Central memory CD8-positive, alpha-beta T cell (primary cell): ENCODE measurements at places on chromosomes 4 and X.

DNA sequence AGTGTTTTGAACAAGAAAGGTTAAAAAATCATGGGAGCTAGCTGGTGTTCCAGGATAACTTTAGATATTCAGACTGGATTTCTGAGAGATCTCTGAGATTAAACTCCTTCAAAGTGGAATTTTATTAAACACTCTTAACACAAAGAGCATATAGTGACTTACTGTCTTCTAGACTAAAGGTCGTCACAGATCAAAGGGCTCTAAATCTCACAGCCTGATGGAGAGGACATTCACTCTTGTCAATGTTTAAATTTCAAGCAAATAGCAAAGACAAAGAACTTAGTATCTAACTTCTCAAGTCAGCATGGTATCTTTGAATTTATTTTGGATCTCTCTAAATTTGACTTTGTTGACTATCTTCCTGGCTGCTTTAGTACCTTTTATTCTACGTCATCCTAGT is 53.7 kb upstream of the NUDT6 start:
- no peak for DNase-seq

- no peak for DNase-seq
Measured at GRCh38 chrX:84873176-84873575, 130.5 kb upstream of the APOOL start.

- no peak for DNase-seq
Measured at GRCh38 chr4:85092943-85093342, 126.5 kb upstream of the WDFY3 start.

DNA sequence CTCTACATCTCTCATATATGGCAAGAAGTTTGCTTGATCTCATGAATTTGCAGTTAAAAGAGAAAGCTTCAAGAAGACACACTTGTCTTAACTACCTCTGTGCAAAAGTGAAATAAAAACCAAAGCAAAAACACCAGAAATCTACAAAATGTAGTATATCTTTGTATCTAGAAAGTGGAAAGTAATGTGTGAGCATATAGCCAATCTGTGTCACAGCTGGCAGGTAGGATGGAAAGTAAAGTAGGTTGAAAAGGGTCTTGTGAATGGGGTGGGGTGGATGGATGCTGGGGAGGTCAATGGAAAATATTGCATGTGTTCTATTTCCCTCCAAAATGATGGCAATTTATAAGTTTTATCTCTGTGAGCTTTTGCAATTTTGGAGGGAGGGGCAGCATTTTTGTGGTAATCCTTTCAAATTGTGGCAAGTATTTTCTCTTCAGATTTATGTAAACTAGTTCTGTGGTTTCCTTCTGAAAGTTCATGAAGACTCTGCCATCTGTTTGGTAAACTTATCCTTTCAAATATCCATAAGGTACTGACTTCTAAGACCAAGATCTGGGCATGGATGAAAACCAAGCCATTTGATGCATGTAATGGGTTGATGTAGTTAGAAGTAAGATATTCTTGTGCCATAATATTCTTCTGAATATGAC is 215.9 kb upstream of the GIMD1 start:
- DNase-seq = no peak

DNA sequence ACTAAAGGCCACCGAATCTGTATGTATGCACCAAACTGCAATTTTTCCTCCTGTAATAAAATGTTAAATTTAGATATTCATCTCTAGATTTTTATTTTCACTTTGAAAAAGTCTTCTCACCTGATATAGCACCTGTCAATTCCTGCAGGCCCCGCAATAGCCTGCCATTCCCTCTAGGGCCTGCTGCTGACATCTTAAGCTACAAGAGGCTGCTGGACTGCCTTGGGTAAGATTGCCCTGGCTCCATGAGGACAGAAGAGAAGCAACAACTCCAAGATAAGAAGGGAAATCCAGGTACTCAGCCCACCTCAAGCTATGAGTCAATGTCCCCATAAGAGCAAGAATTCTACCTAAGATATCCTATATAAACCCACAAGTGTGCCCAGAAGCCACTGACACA is 230.2 kb upstream of the AGTR2 start:
- no peak for DNase-seq

GRCh38 chrX:148577741-148578140 is 77.3 kb downstream of the AFF2 start:
- no peak for DNase-seq

DNA sequence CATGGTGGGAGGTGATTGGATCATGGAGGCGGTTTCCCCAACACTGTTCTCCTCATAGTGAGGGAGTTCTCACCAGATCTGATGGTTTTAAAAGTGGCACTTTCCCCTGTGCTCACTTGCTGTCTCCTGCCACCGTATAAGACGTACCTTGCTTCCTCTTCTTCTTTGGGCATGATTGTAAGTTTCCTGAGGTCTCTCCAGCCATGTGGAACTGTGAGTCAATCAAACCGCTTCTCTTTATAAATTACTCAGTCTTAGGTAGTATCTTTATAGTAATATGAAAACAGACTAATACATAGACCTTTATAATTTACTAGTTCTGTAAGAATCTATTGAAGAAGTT is 82.5 kb upstream of the PITX2 start:
- no peak for DNase-seq
